IMR-90 (cell line): ENCODE measurements at places on chromosomes 13 and 19. TPM values are rescaled to one million over a fixed set of nuclear protein-coding genes. Genes with fewer than 3 reads are reported as not detected.

Gene CGB8
- total RNA-seq = not detected in 2 replicates

Gene ANKRD24
- 0.18 and 0.28 TPM in 2 replicates for total RNA-seq

Gene DACT3
- total RNA-seq = 1.6 and 1.9 TPM in 2 replicates

Gene ADGRE3
- total RNA-seq = not detected in 2 replicates

Gene FUT6
- not detected in 2 replicates for total RNA-seq

Gene ASF1B
- 10.4 and 13.1 TPM in 2 replicates for total RNA-seq

Gene TUBB4A
- total RNA-seq = not detected in 2 replicates
